ENCODE measurements at places on chromosomes 3 and 15.

GRCh38 chr3:197295871-197296270, 2.5 kb downstream of the DLG1 start:
- no peak for DNase-seq

DNA sequence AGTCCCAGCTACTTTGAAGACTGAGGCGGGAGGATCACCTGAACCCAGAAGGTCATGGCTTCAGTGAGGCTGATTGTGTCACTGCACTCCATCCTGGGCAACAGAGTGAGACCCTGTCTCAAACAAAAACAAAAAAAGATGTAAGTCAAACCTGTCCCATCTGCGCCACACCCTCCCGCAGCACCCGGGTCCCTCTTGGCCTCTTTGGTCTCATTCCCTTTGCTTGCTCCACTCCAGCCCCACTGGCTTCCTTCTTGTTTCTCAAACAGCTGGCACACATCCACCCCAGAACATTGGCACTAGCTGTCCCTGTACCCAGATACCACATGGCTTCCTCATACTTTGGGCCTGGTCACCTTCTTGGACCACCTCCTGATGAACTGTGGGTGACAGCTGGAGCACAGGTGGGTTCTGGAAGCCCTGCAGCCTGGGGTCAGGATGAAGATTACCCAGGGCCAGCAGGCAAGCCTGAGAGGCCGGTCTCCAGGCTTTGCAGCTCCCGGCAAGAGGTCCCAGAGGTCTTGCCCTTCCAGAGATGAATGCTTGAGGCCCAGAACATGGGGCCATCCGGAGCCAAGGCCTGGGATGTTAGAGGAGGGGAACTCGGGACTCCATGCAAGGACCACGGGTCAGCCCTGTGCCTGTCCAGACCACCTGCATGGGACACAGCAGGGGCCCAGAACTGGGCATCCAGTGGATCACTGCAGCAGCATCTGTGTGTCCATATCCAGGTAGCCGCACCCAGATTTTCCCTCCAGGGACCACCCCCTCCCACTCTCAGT, 10.9 kb upstream of the GATA2 start:
- no peak for DNase-seq

GRCh38 chr3:30258426-30259392, 347.7 kb upstream of the TGFBR2 start:
- DNase-seq, result peak; percentile 19

DNA sequence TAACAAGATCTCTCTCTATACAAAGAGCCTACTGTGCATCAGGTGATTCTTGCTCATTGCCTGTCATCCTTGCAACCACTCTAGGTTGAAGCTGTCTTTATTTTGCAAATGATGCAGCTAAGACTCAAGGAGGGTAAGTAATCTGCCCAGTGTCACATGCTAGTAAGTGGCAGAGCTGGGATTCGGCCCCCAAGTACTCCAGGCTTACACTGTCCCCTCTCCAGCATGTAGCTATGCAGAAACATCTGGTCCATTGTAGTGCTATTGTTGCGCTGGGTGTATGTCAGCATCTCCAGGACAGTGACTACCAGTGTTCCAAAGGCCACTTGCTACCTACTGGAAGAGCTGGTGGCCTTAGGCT, 248.9 kb downstream of the SLCO3A1 start:
- DNase-seq, result no peak

DNA sequence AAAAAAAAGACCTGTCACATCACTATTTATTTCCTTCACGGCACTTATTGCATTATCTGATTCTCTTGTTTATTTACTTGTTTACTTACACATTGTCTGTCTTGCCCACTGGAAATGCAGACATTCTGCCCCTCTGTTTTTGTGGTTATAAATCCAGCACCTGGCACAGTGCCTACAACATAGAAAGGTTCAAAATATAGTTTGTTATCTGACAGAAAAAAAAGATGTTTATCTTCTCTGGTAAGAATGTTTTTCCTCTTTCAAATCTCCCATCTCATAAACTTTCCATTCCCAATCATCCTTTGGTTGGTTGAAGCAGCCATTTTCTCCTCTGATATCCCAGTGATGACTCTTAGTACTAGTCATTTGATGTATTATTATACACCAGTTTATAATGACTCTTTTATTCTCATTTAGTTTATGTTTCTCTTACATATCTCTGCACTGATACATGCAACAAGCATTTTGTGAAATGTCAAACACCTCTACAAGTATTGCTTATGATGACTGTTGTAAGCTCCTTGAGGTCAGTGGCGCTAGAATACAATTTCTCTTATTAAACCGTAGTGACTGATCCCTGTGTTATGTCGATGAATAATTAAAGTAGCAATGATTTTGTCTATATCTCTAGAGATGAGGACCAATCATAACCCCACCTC, 398.4 kb upstream of the TBL1XR1 start:
- DNase-seq, result peak; percentile 77

Measured in fibroblast of skin of back (primary cell).